ENCODE measurements at places on chromosomes 13 and 19. TPM values are rescaled to one million over a fixed set of nuclear protein-coding genes. Genes with fewer than 3 reads are reported as not detected.
A peak's percentile ranks its signal among the peaks of the same experiment; 100 is the strongest.

PRR12 gene
- 26.9 TPM for total RNA-seq

- no peak for DNase-seq
These were observed 11.5 kb downstream of the PLPPR3 start for GRCh38 chr19:810077-810855.

UBE2L5 gene
- total RNA-seq: 0.15 TPM

DNA sequence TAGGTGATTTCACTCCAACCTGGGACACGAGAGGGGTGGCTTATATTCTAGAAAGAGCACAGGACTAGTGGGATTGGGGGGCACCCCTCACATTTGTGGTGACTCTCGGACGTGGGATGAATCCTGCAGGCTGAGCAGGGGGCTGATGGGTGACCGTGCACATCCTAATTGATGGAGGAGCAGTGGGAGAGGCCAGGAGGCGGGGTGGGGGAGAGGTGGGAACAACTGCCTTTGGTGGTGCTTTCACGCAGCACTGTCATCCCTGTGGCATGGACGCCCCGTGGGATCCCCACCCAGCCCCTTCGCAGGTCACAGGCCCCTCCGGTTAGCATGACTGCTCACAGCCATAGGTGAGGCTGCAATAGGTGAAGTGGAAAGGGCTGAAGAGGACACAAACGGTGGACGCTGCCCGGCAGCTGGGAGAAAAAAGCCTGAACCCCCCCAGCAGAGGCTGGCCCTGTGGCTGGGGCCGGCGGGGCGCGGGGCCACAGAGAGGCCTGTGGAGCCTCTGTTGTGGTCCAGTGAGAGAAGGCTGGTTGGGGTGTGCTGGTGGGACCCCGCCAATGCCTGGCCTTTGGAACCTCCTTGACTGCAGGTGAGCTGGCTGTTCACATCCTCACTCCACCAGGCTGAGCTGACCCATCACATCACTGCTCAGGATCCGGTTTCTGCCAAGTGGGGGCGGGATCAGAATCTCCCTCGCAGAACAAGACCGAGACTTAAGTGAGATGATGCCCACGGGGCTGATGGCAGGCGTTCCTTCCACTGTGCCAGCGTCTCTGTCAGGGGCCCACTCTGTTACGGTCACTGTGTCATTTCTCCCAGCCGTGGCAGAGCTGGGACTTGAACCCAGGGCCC, 325.4 kb downstream of the TEX29 start:
- no peak for DNase-seq

DNA sequence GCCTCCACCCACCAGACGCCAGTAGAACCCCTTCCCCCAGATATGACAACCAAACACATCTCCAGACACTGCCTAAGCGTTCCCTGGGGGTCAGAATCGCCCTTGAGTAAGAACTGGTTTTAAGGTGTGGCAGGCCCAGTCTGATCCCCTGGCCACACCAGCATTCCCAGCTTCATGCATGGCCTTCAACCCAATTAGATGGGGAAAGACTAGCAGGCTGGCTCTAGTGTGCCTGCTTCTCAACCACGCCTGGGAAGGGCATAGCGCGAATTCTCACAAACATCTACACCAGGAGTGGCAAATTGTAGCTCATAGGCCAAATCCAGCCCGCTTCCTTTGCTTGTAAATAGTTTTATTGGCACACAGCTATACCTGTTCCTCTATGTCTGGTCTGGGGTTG, 13.6 kb downstream of the HAUS8 start:
- DNase-seq: no peak

RXFP2 gene
- not detected for total RNA-seq

PRODH2 gene
- total RNA-seq: 0.44 TPM

DNA sequence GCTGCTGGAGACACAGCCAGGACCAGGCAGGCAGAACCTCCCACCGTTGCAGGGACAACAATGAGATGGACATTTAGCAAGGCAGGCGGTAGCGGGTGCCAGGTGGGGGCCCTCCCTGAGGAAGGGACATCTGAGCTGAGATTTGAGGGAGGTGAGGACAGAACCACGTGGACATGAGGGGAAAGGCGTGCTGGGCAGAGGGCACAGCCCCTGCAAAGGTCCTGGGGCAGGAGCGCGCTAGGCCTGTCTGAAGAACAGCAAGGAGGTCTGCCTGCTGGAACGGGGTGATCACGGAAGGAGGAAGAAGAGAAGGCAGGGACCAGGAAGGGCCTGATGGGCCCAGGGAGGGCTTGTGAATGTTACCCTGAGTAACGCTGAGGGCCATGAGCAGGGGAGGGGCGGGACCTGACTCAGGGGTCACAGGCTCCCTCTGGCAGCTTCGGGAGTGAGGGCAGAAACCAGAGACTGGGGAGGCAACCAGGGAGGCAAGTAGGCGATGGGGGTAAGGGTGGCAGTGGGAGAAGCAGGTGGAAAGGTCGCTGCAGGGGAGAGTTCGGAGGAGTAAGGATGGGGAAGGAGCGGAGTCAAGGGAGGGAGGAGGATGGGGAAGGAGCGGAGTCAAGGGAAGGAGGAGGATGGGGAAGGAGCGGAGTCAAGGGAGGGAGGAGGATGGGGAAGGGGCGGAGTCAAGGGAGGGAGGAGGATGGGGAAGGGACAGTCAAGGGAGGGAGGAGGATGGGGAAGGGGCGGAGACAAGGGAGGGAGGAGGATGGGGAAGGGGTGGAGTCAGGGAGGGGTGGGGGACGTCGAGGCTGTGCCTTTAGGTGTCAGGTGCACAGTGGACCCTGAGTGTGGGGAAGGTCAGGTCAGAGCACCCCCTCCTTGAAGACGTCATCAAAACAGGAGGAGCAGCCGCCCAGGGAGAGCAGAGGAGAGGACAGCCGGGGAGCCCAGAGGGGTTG, 15.7 kb upstream of the B3GNT3 start:
- DNase-seq: peak; percentile 93

DNA sequence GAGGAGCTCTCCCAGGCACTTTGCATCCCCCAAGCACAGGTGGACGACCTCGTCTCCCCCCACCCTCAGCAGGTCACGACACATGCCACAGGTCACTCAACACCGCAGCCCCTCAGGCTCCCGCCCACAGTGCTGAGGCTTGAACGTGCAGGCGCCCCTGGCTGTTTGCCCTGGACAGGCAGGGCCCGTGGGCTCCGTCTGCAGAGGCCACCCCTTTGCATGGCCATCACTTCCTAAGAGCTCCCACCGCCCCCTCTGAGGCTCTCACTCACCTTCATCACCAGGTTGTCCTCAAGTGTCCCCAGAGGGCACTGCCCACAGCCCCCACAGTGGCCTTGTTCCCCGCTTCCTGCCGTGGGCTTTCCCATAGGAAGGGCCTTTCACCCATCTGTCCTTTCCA, 132.1 kb upstream of the MCF2L start:
- no peak for DNase-seq

SLC5A5 gene
- total RNA-seq: 0.59 TPM

CNMD gene
- not detected for total RNA-seq

- no peak for DNase-seq
These were observed 14.8 kb downstream of the EPSTI1 start for GRCh38 chr13:42977219-42977659.

DNA sequence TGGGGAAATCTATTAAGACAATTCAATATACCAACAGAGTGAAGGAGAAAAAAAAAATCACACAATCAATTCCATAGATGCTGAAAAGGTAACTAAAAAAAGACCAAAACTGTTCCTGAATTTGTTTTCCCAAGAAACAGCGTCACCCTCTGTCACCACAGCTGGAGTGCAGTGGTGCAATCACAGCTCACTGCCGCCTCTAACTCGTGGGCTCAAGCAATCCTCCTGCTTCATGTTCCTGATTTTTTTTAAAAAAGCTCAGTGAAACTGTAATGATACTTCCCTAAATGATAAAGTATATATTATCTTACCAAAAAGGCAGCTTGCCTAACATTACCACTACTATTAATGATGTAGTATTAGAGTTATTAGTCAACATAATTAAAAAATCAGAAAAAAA, 19.6 kb upstream of the ZFP14 start:
- DNase-seq: no peak

GRCh38 chr19:35432911-35433310, 15.1 kb upstream of the FFAR2 start:
- no peak for DNase-seq

DNA sequence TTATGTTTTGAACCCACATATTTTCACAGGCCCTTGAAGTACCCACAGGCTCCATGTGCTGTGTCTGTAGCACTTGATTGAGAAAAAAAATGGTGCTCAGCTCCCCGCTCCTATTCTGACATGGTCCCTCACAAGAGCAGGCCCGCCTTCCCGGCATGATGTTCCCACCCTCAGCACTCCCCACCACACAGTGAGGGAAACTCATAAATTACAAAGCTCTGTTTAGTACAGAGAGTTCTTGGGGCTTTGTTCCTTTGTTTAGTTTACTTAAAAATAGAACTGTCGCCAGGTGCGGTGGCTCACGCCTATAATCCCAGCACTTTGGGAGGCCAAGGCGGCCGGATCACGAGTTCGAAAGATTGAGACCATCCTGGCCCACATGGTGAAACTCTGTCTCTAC, 25.9 kb upstream of the ABCC4 start:
- no peak for DNase-seq

MARCHF2 gene
- total RNA-seq: 22.5 TPM

ADGRE3 gene
- not detected for total RNA-seq

- DNase-seq: no peak
These were observed 417.1 kb downstream of the OLFM4 start for GRCh38 chr13:53445686-53446085.

- no peak for DNase-seq
These were observed at the start of gene PRMT1 for GRCh38 chr19:49677231-49677900. PRMT1 (plus strand) TSS chr19:49677271; CDS start chr19:49677281, 10 bp downstream.

- no peak for DNase-seq
These were observed 7.3 kb downstream of the FXYD3 start for GRCh38 chr19:35122687-35123551.

DNA sequence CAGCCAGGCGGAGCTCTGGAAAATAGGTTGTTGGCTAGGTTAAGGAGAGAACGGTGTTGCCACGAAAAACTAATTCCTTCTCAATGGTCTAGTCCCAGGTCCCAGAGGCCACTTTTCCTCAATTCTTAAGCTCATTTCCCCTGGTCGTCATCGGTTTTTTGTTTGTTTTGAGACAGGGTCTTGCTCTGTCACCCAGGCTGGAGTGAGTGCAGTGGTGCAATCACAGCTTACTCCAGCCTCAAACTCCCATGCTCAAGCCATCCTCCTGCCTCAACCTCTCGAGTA, 1.2 kb downstream of the SF3A2 start:
- DNase-seq: no peak

DNA sequence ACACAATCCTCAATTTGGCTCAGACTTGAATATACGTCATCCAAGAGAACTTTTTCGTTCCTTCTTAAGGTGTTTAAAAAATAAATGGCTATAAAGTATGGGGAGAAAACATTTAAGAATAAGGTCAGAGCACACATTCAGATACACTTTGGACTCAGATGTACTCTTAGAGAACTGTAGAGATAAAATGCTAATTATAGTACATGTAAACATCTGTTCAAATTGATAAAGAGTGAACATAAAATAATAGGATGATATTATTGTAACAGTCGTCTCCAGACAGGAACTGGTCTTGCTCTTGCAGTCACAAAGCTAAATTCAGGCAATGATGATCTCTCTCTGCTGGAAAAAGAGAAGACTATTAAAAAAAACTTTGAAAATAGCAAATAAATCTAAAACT, 91.4 kb downstream of the RBM26 start:
- no peak for DNase-seq

DNA sequence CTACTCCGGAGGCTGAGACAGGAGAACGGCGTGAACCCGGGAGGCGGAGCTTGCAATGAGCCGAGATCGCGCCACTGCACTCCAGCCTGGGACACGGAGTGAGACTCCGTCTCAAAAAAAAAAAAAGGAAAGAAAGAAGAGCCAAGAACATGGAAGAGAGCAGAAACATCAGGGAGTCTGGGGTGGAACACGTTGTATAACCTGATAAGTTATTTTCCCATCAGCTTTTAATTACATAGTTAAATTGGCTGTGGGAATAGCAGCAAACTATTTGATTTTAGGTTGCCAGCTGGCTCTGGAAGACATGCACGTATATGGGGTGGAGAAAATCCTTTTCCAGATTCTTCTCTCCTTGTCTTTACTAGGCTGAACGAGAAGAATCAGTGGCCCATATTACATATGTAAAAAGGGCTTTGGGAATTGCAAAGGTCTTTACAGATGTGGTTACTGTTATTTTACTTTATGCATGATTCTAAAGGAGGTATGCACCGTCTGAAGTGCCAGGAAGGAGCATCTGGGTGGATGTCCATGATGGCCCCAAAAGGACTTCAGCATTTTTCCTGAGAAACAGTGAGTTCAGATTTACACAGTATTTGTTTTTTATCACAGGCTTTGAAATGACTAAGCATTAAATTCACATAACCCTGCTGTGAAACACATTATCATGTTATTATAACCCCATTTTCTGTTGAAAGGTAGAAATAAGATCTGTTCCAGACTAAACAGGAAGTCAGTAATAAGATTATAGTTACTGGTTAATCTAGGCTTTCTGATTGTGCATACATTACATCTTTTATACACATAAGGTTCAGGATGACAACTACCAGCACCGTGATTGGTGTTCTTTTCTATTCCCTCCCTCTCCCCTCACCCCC, 4.6 kb upstream of the NAA16 start:
- no peak for DNase-seq

ZNF471 gene
- total RNA-seq: not detected

- DNase-seq: no peak
These were observed 84.2 kb downstream of the PCDH9 start for GRCh38 chr13:67145950-67146349.

DNA sequence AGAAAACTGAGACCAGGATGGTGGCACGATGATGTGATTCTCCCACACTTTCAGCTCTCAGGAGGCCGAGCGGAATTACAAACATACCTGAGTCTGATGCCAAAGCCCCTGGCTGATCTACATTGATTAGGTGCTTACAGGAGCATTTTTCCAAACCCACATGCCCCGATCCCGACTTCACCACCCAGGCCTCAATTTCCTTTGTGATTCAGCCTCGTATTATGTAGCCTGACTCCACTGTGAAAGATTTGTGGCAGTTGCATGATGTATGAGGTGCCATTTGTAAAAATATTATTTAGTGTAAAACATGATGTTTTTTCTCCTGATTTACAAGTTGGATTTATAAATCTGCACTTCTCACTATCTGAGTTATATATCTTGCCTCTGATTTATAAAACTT, 118.0 kb downstream of the TSHZ3 start:
- no peak for DNase-seq

DNA sequence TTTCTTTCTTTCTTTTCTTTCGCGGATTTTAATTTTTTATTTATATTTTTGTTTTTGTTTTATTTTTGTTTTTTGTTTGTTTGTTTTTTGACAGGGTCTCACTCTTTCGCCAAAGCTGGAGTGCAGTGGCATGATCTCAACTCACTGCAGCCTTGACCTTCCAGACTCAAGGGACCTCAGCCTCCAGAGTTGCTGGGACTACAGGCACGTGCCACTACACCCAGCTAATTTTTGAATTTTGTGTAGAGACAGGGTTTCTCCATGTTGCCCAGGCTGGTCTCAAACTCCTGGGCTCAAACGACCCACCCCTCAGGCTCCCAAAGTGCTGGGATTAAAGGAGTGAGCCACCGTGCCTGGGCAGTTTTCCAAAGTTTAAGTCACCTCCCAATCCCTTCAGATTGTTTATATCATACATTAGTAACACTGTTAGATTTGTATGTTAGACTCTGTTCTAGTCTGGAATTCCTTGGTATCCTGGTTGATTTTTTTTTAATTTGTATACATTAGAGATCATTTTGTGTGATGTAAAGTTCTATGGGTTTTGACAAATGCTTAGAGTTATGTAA, 597.3 kb downstream of the DCT start:
- no peak for DNase-seq

Measured in HCT116 (cell line).